ENCODE measurements at places on chromosomes 1 and 21.

GRCh38 chr1:191495040-191495439 lies 663.2 kb upstream of the RGS18 start:
- no peak for DNase-seq

DNA sequence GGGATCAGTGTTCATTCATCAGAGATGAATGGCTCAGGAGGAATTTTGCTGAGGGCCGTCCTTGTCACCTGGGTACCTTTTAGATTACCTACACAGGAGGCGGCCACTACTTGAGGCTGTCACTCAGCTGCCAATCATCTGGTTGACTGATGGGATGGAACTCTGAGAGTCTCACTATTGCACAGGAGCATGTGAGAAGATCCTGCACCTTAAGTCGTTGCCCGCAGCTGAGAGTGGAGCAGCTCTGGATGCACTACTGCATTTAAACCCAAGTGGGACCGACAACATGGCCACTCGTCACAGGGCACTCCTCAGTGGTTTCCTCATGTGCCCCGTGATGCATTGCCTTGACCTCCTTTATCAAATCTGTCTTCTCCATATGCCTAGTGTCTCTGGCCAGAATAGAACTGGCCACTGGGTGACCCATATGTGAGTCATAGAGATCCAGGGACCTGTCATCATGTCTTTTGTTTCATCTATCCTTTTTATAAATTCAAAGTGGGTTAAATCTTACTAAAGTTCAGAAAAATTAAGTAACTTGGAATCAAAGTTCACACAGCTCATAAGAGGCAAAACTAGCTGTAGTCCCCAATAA lies 165.5 kb downstream of the ZSCAN20 start:
- no peak for DNase-seq

DNA sequence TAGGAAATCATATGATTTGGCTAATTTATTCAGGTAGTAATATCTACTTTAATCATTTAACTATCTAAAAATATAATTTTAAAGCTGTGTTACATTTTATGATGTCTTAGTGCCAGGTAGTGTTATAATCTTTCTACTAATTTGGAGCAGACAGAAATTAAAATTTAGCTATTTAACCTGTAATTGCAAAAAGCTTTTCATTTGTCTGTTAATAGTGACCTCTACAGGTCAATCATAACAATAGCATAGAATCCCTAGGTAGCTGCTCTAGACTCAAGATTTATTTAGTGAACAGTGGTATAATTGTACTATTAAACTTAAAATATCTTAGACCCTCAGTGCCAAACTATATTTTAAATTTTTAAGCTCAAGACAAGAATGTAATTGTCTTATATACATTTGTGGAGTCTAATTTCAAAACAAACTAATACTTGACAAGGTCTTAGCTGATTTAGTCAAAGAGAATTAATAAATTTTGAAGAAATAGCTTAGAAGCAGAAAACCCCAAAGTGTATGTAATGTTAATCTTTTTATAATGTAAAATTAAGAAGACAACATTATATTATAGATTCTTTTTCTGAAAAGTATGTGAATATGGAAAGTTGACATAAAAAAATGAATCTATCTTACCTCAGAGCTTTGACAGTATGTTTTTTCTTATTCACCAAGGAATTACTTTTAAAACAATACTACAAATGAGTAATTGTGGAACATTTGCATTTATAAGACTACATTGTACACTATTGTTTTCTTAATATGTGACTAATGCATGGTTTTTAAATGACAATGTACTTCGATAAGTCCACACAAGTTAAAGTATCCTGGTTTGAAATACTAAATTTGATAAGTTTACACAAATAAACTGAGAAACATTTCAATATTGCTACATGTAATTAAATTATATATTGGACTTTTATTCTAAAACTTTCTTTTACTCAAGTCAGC lies 64.1 kb upstream of the RNPC3 start:
- DNase-seq, result peak; percentile 13

DNA sequence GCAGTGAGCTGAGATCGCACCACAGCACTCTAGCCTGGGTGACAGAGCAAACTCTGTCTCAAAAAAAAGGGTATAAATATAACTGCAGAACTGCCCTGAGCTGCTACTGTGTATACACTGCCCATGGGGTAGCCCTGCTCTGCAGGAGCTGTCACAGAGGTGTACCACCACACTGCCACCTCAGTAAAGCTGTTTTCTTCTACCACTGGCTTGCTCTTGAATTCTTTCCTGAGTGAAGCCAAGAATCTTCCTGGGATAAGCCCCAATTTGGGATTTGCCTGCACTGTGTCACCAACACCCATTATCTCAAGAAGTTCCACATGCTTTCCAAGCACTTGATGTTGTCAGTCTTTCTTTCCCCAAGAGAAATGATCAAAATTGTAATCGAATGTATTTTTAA lies 30.6 kb upstream of the SLC6A9 start:
- DNase-seq, result no peak

GRCh38 chr21:38766987-38767722 lies 38.6 kb upstream of the ETS2 start:
- peak; percentile 91 for DNase-seq

GRCh38 chr1:117060441-117061317 lies 553 bp downstream of the TTF2 start:
- no peak for DNase-seq

- DNase-seq, result no peak
Measured at GRCh38 chr1:170624146-170624545, 39.8 kb upstream of the PRRX1 start.

GRCh38 chr1:239394107-239394506 lies 7.7 kb downstream of the CHRM3 start:
- DNase-seq, result no peak

DNA sequence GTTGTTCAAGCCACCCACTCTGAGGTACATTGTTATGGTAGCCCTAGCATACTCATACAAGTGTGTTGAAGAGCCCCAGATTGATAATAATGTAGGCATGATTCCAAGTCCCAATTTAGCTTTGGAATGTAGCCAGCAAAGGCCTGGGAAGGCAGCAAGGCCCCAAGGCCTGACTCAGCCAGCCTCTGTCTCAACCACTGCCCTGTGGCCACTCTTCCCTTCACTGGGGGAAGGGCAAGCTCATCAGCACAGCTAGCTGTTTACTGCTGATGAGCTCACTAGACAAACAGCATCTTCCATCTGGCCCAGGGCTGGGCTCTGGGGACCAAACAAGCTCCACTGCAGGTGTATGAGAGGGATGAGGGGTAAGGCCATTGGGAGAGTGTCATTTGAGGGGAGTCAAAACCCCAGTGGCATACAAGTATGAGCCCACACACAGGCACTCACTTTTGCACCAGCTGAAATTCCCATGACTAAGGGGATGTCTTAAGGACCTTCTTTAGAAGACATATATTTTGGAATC lies 2.2 kb upstream of the IRF6 start:
- no peak for DNase-seq

DNA sequence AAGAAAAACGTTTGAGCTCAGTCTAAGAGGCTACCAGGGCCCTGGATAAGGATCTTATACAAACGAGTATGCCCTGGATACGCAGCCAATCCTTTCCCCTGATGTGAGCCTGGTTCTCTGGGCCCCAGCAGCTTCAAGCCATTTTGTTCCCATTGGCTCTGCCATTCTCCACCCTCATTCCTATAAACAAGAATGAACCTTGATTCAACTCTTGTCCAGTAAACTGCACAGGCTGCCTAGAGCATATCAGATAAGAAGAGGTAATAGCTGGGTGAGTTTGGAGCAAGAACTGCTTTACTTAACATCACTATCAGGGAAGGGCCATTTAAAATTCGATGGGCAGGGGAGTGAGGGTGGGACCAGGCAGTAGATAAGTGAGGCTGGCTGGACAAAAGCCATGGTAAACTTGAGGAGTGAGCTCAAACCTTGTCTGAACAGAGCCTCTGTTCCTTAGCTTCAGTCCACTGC lies 11.3 kb downstream of the BTG2 start:
- no peak for DNase-seq

DNA sequence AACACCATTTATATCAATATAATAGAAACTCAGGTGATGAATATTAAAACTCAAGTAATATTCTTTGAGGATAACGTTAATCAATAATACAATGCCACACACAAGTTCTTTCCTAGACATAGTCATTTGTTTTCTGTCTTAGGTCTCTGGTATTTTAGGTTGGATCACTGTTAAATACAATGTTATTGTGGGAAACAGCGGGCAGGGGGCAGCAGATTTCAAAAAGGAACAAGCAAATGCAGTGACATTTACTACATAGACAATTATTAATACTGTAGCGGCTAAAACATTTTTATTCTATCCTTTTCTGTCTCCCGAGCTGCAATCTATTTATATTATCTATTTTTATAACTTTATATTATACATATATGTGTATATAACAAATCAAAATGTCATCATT lies 186.4 kb upstream of the ZNHIT6 start:
- peak; percentile 78 for DNase-seq

DNA sequence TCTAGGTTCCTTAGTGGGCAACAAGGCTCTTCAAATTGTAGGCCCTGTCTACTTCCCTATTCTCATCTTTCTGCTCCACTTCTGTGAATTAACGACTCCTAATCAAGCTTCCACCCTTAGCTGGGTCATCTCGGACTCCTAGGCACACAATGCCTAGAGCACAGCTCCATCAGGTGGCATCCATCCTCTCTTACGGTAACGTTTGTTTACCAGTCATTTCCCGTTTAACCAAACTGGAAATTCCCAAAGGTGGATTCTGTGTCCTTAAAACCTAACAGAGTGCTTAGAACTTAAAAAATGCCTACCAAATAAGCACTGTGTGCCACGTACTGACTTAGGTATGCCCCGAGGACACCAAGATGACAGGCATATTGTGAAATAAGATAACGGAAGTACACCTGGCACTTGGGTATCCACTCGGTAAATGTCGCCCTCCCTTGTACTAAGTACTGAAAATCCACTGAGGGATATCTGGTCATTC lies 1.5 kb downstream of the PARP1 start:
- DNase-seq, result no peak

- DNase-seq, result no peak
Measured at GRCh38 chr1:178945763-178946266, 74.9 kb upstream of the ANGPTL1 start.

DNA sequence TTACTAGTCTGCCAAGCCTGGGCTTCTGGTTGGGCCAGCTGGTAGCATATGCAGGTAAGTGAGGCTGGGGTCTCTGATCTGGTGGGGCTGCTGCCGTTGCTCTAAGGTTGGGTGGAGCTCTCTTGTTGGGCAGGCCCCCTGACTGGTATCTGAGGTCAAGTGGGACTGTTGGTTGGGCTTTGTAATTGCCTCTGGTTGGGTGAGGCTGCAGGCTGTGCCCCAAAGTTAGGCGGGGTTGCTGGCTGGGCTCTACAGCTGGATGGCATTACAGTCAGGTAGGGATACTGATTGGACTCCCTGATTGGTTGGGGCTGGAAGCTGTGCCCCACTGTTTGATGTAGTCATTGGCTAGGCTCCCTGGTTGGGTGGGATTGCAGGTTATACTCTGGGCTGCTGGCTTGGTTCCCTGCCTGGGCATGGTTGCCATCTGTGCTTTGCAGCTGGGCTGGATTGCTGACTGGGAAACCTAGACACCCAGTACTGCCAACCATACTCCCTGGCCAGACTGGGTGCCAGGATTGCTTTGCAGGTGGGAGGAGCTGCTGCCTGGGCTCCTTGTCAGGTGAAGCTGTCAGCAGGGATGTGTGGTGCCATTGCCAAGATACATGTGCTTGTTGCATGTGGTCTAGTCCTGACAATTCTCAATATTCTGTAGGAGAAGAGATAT lies 130.5 kb downstream of the RABGAP1L start:
- DNase-seq, result no peak

GRCh38 chr1:108082738-108083562 lies 117.2 kb downstream of the SLC25A24 start:
- peak; percentile 37 for DNase-seq

GRCh38 chr1:230272557-230272956 lies 153.6 kb downstream of the PGBD5 start:
- no peak for DNase-seq

- DNase-seq, result no peak
Measured at GRCh38 chr1:53598966-53599365, 139.8 kb downstream of the DMRTB1 start.

GRCh38 chr1:78303620-78304019 lies 187.2 kb upstream of the PTGFR start:
- DNase-seq, result no peak

GRCh38 chr1:209434066-209434465 lies 149.4 kb upstream of the CAMK1G start:
- DNase-seq, result no peak

DNA sequence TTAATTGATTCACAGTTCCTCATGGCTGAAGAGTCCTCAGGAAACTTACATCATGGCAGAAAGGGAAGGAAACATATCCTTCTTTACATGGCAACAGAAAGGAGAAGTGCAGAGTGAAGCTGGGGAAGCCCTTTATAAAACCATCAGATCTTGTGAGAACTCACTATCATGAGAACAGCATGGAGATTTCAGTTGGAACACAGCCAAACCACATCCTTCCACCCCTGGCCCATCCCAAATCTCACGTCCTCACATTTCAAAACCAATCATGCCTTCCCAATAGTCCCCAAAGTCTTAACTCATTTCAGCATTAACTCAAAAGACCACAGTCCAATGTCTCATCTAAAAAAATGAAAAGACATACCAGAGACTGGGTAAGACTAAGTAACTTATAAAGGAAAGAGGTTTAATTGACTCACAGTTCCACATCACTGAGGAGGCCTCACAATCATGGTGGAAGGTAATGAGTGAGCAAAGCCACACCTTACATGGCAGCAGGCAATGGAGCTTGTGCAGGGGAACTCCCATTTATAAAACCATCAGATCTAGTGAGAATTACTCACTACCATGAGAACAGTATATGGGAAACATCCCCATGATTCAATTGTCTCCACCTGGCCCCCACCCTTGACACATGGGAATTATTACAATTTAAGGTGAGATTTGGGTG lies 105.2 kb downstream of the MRPL39 start:
- peak; percentile 72 for DNase-seq

- DNase-seq, result peak; percentile 77
Measured at GRCh38 chr1:24635195-24635843, 7.8 kb upstream of the SRRM1 start.

DNA sequence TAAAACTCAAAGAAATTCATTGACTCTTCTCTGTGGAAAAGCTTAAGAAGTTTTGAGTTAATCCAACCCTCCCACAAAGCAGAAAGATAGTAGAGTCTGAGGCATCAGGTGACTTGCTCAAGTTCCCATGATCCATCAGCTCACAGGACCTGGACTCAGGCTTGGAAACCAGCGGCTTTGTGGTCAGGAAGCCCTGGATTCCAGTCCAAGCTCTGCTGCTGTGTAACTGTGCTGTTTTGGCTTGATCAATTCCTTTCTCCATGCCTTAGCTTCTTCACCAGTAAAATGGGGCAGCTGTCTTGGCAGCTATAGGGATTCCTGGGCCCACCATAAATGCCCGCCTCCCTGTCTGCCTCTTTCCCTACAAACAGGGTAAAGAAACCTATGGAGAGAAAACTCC lies 180.2 kb downstream of the HIVEP3 start:
- no peak for DNase-seq

- no peak for DNase-seq
Measured at GRCh38 chr1:63780565-63780964, 6.7 kb downstream of the ROR1 start.

DNA sequence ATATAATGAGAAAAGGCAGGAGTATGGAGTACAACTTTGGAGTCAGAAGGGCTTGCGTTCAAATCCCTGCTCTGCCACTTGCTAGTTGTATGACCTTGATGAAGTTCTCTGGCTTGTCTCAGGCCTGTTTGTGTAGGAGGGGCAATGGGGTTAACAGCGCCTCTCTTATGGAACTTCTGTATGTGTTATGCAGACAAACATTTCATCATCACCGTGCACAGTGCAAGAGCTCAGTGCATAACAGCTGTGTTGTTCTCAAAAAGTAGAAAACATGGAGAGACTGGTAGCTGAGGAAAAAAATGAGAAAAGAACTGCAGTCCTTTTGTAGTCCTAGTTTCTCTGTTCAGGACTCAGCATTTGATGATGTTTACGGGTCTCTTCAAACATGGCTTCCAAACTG lies 10.4 kb upstream of the ZNF648 start:
- DNase-seq, result no peak

Data from common myeloid progenitor, CD34-positive (primary cell).